PC-3 (cell line): ENCODE measurements at places on chromosomes 4 and X. TPM values are rescaled to one million over a fixed set of nuclear protein-coding genes. Genes with fewer than 3 reads are reported as not detected.

MAGEA4 gene
- total RNA-seq, result not detected in 2 replicates

PDZD4 gene
- 0.26 and 0.63 TPM in 2 replicates for total RNA-seq

SOD3 gene
- 10.7 and 16.4 TPM in 2 replicates for total RNA-seq

DNA sequence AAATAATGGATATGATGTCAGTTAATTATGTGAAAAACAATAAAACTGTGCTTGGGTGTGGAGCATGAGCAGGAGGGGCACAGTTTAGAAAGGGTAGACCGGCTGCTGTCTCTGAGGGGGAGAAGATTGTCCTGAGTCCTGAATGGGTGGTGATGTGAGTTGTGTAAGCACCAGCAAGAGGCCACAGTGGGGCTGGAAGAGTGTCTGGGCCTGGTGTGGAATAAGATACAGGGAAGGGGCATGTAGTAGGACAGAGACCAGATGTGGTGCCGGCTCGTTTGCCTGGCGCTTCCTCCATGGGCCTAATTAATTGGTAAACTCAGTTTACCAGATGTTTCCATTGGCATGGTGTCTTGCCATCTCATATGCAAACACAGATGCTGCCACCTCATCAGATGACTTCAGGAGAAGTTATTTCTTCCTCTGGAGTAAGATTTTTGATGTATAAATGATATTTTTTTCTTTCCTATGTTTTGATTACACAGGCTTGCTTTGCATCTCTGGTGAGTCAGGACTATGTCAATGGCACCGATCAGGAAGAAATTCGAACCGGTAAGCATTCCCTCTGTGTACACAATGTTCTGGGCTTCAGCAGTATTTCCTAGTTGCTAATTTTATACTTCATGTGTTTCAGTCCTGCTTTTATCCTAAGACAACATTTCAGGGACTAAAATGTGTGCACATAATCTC is 5.1 kb downstream of the MED28 start:
- peaks cover 30% of the 10 kb centered on the region for H3K36me3 ChIP-seq
- DNase-seq, result peak; percentile 34
- no peak overlapping the region for H3K27ac ChIP-seq
- no peaks in the 10 kb centered on the region for H3K27me3 ChIP-seq
- no peak overlapping the region for H3K4me3 ChIP-seq
- peaks cover 12% of the 10 kb centered on the region for H3K4me1 ChIP-seq

DNA sequence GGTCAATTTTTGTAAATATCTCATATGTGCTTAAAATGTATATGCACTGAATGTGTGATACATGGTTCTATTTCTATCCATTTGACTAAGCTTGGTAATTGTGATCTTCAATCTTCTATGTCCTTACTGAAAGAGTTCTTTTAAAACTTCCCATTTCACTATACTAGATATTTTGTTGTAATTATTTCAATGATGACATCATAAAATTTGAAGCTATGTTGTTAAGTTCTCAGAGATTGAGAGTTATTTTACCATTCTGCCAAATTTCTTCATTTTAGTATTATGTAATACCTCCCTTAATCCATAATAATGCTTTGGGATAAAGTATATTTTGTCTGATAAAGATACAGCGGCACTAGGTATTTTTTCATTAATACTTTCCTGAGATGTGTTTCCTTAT is 1307.3 kb downstream of the RPA4 start:
- H3K27me3 ChIP-seq, result no peaks in the 10 kb centered on the region
- no peak overlapping the region for H3K27ac ChIP-seq
- no peak overlapping the region for H3K4me3 ChIP-seq
- H3K4me1 ChIP-seq, result no peaks in the 10 kb centered on the region
- no peaks in the 10 kb centered on the region for H3K36me3 ChIP-seq

- H3K4me1 ChIP-seq, result peaks cover 4% of the 10 kb centered on the region
- H3K27me3 ChIP-seq, result no peaks in the 10 kb centered on the region
- peak; percentile 64 for DNase-seq
- no peaks in the 10 kb centered on the region for H3K36me3 ChIP-seq
Observed at GRCh38 chr4:166091912-166092510, 219.0 kb downstream of the TLL1 start.

DNA sequence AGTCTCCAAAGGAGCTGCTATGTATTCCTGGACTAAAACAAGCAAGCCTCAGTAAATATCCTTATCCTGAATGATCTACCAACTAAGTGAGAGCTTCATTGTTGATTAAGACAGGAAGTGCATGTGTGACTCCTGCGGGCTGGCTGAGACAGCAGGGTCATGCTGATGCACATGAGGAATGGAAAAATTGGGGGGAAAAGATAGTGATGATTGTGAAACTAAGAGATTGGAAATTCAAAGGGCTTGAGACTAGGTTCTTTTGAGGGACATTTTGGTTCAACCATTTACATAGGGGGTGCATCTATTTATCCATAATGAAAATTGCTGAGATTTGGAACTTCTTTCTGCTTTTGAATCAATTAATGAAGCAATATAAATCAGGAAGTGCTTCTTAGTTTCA is 61.1 kb upstream of the C1QTNF7 start:
- no peak overlapping the region for H3K27ac ChIP-seq
- H3K27me3 ChIP-seq, result peaks cover 2% of the 10 kb centered on the region; the same call in 1 of the 2 replicates
- no peak for DNase-seq
- no peak overlapping the region for H3K4me3 ChIP-seq

- DNase-seq, result no peak
- H3K4me1 ChIP-seq, result no peaks in the 10 kb centered on the region; the same call in 1 of the 2 replicates
- H3K27ac ChIP-seq, result no peak overlapping the region
- H3K27me3 ChIP-seq, result no peaks in the 10 kb centered on the region
- no peaks in the 10 kb centered on the region for H3K36me3 ChIP-seq
- no peak overlapping the region for H3K4me3 ChIP-seq
Observed at GRCh38 chr4:169397762-169398161, 127.0 kb upstream of the SH3RF1 start.

GRCh38 chr4:78768452-78769180 is 7.5 kb upstream of the BMP2K start:
- H3K27ac ChIP-seq, result no peak overlapping the region
- H3K4me1 ChIP-seq, result peaks cover 28% of the 10 kb centered on the region
- DNase-seq, result peak; percentile 54
- no peaks in the 10 kb centered on the region for H3K36me3 ChIP-seq

- no peak for DNase-seq
- no peaks in the 10 kb centered on the region for H3K27me3 ChIP-seq
- no peak overlapping the region for H3K4me3 ChIP-seq
- H3K4me1 ChIP-seq, result no peaks in the 10 kb centered on the region
Observed at GRCh38 chr4:148643851-148644250, 201.6 kb upstream of the NR3C2 start.

GRCh38 chrX:96692454-96692853 is 7.8 kb downstream of the DIAPH2 start:
- H3K4me3 ChIP-seq, result no peak overlapping the region
- no peak for DNase-seq
- no peaks in the 10 kb centered on the region for H3K36me3 ChIP-seq
- H3K4me1 ChIP-seq, result no peaks in the 10 kb centered on the region

GRCh38 chrX:93977641-93978040 is 303.6 kb downstream of the FAM133A start:
- no peaks in the 10 kb centered on the region for H3K4me1 ChIP-seq
- no peaks in the 10 kb centered on the region for H3K36me3 ChIP-seq
- H3K4me3 ChIP-seq, result no peak overlapping the region
- no peak overlapping the region for H3K27ac ChIP-seq
- DNase-seq, result no peak

- no peak overlapping the region for H3K27ac ChIP-seq
- no peak overlapping the region for H3K4me3 ChIP-seq
- no peaks in the 10 kb centered on the region for H3K36me3 ChIP-seq
- no peak for DNase-seq
- peaks cover 13% of the 10 kb centered on the region for H3K4me1 ChIP-seq
Observed at GRCh38 chr4:182805321-182805720, 111.9 kb downstream of the DCTD start.

DNA sequence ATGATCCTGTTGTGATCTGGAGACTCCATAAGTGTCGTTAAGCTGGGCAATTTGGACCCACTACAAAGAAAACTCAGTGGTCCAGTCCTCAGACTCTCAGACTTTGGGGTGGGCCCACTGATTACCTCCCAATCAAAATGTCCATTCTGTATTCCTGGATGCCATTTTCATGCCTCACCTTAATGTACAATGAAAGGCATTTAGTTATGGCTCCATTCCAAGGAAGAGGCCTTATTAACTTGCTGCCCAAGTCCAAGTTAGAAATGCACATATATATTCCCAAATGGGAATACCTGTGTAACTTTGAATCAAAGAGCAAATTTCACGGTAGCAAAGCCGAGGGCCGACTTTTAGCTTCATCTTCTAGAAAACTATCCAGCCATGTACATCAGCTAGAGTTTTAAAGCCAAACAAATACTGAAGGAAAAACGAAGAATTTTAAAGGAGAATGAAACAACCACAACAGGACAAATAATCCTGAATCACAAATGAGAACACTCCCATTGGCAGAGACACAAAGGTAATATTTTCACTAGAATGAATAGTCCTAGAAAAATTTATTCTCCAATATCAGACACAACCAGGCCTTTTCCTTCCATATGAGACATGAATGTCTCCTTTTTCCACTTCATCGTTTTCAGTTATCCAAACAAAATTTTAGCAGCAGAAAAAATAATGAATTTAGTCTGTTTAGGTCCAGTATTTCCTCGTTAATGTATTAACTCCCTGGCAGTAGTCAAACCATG is 63.7 kb upstream of the HHIP start:
- peak; percentile 93 for DNase-seq
- peak overlapping the region; percentile 58 for H3K4me3 ChIP-seq
- no peaks in the 10 kb centered on the region for H3K27me3 ChIP-seq

DNA sequence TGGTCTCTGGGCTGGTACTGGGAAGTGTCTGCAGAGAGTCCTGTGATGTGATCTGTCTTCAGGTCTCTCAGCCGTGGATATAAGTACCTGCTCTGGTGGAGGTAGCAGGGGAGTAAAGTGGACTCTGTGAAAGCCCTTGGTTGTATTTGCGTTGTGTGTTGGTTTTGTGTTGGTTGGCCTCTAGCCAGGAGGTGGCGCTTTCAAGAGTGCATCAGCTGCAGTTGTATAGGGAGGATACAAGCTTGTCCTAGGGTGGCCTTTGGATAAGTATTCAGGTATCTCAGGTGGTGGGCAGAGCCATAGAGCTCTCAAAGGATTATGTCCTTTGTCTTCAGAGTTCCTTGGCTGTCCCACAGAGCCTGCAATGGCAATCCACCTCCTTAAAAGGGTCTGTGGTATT is 111.6 kb downstream of the MAGEB17 start:
- no peak for DNase-seq
- H3K27me3 ChIP-seq, result no peaks in the 10 kb centered on the region
- no peaks in the 10 kb centered on the region for H3K36me3 ChIP-seq
- no peak overlapping the region for H3K4me3 ChIP-seq
- no peak overlapping the region for H3K27ac ChIP-seq
- H3K4me1 ChIP-seq, result no peaks in the 10 kb centered on the region

DNA sequence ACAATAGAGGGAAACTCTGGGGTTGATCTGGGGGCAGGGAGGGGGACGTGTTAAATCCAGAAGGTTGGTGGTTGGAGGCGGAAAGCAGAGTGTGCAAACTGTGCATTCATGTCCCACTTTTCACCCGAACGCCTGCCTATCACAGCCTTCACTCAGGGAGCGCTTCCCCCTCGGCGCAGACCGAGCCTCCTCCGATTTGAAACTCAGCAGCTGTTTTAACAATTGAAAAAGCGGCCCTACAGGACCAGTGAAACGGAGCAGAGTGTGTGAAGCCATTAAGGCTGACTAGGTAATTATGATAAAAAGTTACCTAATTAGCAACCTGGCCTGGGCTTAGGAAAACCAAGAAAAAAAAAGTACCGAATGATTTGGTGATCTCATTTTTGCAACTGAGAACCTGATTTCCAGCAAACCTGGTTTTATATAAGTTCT is 685 bp upstream of the NDNF start:
- H3K27ac ChIP-seq, result no peak overlapping the region
- no peak overlapping the region for H3K4me3 ChIP-seq
- H3K36me3 ChIP-seq, result no peaks in the 10 kb centered on the region
- peaks cover 22% of the 10 kb centered on the region for H3K27me3 ChIP-seq
- DNase-seq, result no peak

GRCh38 chrX:131199091-131199490 is 90.0 kb downstream of the IGSF1 start:
- no peak overlapping the region for H3K27ac ChIP-seq
- peak; percentile 3 for DNase-seq
- no peaks in the 10 kb centered on the region for H3K27me3 ChIP-seq
- H3K4me1 ChIP-seq, result no peaks in the 10 kb centered on the region
- H3K36me3 ChIP-seq, result no peaks in the 10 kb centered on the region
- no peak overlapping the region for H3K4me3 ChIP-seq

- H3K27me3 ChIP-seq, result no peaks in the 10 kb centered on the region
- no peak overlapping the region for H3K4me3 ChIP-seq
- H3K27ac ChIP-seq, result no peak overlapping the region
Observed at GRCh38 chr4:131344761-131345160, 1804.3 kb upstream of the PCDH10 start.

DNA sequence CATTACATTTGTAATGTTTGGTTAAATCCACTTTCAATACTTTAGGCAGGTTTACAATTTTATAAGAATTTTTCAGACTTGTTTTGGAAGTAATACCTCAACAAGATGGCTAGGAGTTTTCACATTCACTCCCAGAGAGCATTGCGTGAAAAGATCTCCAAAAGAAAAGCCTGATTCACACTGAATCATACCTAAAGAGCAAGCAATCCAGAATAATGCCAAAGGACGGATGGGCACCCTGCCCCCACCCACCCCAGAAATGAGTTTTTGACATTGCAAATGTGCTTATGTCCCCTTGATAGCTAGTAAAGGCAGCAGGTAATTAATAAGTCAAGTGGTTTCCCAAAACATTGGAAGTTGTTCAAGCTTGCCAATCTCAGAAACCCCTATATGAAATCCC is 557.7 kb upstream of the TENM3 start:
- H3K27ac ChIP-seq, result no peak overlapping the region
- H3K4me3 ChIP-seq, result no peak overlapping the region
- H3K27me3 ChIP-seq, result no peaks in the 10 kb centered on the region
- no peaks in the 10 kb centered on the region for H3K36me3 ChIP-seq

DNA sequence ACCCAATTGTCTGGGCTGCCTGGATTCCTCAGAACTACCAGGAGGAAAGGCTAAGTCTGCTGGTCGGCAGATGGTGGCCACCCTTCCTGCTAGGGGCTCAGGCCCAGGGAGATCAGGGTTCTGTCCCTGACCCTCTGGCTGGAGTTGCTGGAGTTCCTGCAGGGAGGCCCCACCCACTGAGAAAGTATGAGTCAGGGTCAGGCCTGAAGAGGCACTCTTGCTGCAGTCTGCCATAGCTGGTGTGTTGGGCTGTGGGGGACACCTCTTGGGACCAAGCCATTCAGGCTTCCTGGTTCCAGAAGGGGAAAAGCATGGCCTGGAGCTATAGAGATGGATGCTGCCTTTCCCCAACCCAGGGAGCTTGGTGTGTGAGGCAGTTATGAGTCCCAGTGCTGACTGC is 40.4 kb upstream of the PCDH18 start:
- DNase-seq, result no peak
- no peak overlapping the region for H3K4me3 ChIP-seq
- H3K36me3 ChIP-seq, result no peaks in the 10 kb centered on the region
- H3K4me1 ChIP-seq, result no peaks in the 10 kb centered on the region
- H3K27ac ChIP-seq, result no peak overlapping the region

GRCh38 chrX:78322863-78323262 is 4.5 kb downstream of the CYSLTR1 start:
- H3K4me1 ChIP-seq, result 0 out of 2 replicates have a peak, but pooled peaks cover 4% of the 10 kb centered on the region
- no peak for DNase-seq
